ENCODE measurements at places on chromosomes 13 and 19. TPM values are rescaled to one million over a fixed set of nuclear protein-coding genes. Genes with fewer than 3 reads are reported as not detected.

TNFSF13B gene
- 3.0 TPM for total RNA-seq

- DNase-seq = no peak
Observed at GRCh38 chr19:57802269-57802668, 12.4 kb downstream of the ZNF552 start.

DNA sequence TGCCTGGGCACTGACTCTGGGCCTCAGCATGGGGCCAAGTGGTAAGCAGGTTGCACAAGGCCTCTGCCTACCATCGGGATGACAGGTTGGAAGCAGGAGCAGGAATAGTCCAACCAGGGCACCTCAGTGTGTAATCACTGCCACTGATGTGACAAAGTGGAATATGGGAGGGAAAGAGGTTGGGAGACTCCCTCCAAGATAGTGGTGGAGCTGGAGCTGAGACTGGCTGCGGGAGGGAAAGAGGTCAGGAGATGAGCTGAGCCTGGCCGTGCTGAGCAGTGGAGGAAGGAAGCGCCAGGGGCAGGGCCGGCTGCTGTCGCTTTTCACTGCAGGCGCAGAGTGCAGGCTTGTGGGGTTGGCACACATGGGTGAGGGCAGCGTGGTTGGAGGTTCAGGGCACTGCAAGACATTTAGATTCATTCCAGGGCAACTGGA lies 6.8 kb downstream of the UPF3A start:
- DNase-seq = no peak

PCCA gene
- 11.3 TPM for total RNA-seq

GRCh38 chr19:42113641-42114348 lies 18.5 kb downstream of the POU2F2 start:
- DNase-seq = no peak

DNA sequence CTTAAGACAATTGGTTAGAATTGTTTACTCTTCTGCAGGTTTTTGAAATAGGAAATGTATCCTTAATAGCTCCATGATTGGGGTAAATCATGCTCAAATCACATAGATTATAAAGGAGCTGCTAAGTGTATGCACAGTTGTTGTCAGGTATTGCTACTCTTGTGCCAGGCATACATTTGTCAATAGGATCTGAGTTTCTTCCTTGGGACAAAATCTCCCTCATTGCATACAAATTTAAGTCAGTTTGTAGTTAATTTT lies 109.3 kb upstream of the MLNR start:
- no peak for DNase-seq

CGB5 gene
- not detected for total RNA-seq

GRCh38 chr13:100543872-100544602 lies 44.6 kb downstream of the GGACT start:
- no peak for DNase-seq

GRCh38 chr13:50945669-50946068 lies 36.1 kb downstream of the RNASEH2B start:
- DNase-seq = no peak

All from naive thymus-derived CD4-positive, alpha-beta T cell (primary cell).